ENCODE measurements at places on chromosomes 16 and 17.

DNA sequence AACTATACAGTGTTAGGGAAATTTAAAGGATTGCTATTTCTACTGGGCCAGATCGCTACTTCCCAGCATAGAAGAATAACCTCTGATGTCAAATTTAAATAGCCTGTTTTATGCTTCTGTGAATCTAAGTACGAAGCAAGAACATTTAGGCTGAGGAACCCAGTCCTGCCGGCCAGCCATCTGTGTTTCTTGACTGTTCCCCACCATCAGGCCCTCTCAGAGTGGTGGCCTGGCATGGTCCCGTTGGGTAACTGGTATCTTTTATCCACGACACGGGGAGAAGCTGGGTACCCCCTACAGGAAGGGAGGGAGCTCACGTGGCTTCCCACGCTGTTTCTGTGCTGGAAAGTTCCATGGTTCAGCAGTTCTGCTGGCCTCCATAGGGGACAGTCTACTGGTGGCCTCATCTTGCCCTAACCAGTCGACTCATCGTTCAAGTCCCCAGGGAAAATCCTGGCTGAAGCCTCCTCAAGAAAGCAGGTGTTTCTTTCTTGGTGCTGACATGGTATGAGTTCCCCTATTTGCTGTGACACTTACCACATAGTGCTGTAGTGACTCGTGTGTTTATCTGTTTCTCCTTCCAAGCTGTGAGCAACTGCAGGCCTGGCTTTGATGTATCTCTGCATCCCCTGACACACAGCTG is 201.7 kb upstream of the NLRP1 start:
- no peaks in the 10 kb centered on the region for H3K27me3 ChIP-seq
- H3K4me3 ChIP-seq: no peak overlapping the region
- H3K27ac ChIP-seq: peak overlapping the region; percentile 29
- no peak for DNase-seq
- peaks cover 18% of the 10 kb centered on the region for H3K4me1 ChIP-seq

DNA sequence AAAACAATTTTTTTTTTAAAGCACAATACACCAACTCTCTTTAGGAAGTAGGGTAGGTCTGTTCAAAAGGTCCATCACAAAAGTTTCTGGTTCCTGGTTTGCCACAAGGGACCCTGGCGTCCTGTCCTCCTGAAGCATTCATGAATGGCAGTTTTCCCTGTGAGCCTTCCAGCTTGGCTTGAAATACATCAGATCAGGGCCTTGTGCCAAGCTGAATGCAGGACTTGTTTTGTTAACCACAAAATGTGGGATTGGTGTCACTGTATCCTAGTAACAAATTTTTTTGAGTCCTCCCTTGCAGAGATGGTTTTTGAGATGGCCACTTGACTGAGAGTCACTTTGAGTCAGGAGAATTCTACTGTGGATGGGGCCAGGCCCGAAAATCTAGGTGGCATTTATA is 3.9 kb downstream of the GNAO1 start:
- no peaks in the 10 kb centered on the region for H3K4me1 ChIP-seq
- H3K36me3 ChIP-seq: no peaks in the 10 kb centered on the region

DNA sequence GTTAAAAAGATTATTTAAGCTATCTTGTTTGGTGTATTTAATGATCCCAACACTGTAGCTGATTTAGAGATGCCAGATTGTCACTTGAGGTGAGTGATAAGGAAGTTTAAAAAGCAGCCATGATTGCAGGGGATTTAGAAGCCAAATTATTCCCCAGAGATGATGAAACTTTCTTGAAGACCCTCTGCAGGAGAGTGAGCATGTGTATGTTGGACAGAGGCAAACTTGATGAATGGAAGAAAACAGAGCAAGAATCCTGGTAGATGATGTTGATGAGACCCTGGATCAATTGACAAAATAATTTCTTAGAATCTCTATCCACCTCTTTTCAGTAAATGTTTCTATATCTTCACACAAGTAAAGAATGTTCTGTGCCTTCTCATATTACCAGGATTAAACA is 14.4 kb upstream of the ADAMTS18 start:
- H3K36me3 ChIP-seq: no peaks in the 10 kb centered on the region
- DNase-seq: no peak
- no peaks in the 10 kb centered on the region for H3K27me3 ChIP-seq

DNA sequence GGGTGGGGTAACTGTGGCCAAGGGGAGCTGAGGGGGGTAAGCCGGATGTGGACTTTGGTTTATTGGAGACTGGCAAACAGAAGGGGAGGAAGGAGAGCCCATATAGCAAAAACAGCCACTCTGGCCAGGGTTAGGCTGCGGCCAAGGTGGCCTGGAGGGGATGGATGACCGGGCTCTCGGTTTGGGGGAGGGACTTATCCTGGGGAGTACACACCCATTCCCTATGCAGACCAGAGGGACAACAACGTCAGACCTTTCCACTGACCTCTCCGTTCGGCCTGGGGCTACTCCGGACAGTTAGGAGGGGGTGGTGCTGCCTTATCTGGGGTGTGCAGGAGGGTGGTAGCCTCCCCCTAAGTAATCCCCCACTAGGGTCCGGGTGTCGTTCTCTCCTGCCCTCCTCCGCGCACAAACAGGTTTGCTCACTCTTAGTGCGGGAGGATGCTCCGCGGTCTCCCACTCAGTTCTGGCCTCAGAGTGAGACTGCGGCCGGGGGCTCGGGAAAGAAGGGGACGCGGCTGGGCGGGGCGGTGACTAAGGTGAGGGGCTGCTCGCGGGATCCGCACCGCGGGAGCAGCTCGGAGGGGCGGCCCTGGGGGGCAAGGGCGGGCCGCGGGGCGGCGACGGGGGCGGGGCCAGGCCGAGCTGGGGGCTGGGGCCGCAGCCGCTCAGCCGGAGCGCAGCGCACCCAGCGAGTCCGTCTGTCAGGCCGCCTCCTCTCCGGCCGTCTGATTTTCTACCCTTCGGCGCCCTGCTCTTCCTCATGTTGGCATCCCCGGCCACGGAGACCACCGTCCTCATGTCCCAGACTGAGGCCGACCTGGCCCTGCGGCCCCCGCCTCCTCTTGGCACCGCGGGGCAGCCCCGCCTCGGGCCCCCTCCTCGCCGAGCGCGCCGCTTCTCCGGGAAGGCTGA is at the start of gene WNK4:
TSS of gene WNK4 (plus strand) at position 675 of the 915 bp plus-strand sequence. CDS start at position 764, 89 bp downstream.
- peaks cover 19% of the 10 kb centered on the region for H3K4me1 ChIP-seq
- H3K4me3 ChIP-seq: peak within 1 kb of the TSS; percentile 46
- peak within 1 kb of the TSS; percentile 27 for H3K27ac ChIP-seq
- H3K27me3 ChIP-seq: peaks cover 7% of the 10 kb centered on the region
- H3K36me3 ChIP-seq: peaks cover 12% of the 10 kb centered on the region

- no peaks in the 10 kb centered on the region for H3K4me1 ChIP-seq
- no peak for DNase-seq
- no peaks in the 10 kb centered on the region for H3K36me3 ChIP-seq
- no peak overlapping the region for H3K27ac ChIP-seq
- no peaks in the 10 kb centered on the region for H3K27me3 ChIP-seq
- no peak overlapping the region for H3K4me3 ChIP-seq
Measured at GRCh38 chr16:27849621-27850020, 213.9 kb downstream of the GSG1L start.

- peak; percentile 11 for DNase-seq
- H3K27me3 ChIP-seq: peaks cover 11% of the 10 kb centered on the region
- H3K4me3 ChIP-seq: no peak overlapping the region
Measured at GRCh38 chr16:86714166-86714565, 135.8 kb downstream of the FOXL1 start.

- no peak for DNase-seq
- peak overlapping the region; percentile 97 for H3K27ac ChIP-seq
- H3K36me3 ChIP-seq: no peaks in the 10 kb centered on the region
- peaks cover 27% of the 10 kb centered on the region for H3K4me1 ChIP-seq
- H3K27me3 ChIP-seq: no peaks in the 10 kb centered on the region
- H3K4me3 ChIP-seq: no peak overlapping the region
Measured at GRCh38 chr16:70713824-70714223, 28.0 kb upstream of the MTSS2 start.

DNA sequence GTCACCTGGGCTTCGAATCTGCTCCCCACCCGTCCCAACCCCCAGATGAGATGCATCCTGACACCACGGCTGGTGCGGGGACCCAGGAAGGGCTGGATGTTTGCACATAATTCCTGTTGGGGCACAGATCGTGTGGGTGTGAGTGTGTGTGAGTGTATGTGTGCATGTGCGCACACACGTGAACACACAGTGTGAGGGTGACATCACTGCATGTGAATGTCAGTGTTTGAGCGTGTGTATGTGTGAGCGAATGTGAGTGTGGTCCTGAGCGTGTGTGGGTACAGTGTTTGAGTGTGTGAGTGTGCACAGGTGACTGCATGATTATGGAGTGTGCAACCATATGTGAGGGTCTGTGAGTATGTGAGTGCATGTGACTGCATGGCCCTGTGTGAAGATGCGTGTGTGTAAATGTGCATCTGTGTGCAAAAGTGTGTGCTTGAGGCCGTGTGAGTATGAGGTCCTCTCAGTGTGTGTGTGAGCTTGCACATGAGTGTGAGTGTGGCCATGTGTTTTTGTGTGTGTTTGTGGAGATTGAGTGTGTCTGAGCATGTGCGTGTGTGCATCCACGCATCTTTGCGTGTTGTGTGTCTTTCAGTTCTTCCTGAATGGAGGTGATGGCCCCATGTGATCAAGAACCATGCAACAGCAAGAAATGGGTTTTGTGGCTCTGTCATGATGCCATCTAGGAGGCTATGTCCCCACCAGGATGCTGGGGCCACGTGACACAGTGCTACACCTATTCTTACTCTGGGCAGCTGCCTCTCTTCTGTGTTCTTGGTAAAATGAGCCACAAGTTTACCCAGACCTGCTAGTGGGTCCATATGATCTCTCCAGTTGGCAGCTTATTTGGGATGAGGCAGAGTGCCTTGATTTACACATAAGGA is 70.5 kb upstream of the GCSH start:
- H3K27ac ChIP-seq: no peak overlapping the region
- no peaks in the 10 kb centered on the region for H3K36me3 ChIP-seq
- no peak overlapping the region for H3K4me3 ChIP-seq

DNA sequence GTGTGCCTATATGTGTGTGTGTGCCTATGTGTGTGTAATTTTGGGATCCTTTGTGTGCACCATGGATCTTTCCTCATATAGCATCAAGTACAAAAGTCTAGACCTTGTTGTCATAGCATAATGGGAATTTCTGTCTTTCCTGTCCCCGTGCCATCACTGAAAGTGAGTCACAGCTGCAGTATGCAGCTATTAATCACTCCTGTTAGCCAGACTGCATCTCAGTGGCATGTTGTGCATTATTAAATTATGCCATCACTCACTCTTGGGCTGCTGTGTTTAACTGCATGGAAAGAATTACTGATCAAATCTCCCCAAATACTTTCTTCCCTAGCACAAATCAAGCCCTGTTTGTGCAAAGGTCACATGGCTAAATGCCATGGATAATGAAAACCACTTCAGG is 92.4 kb downstream of the CBLN1 start:
- no peak overlapping the region for H3K4me3 ChIP-seq
- H3K4me1 ChIP-seq: no peaks in the 10 kb centered on the region
- H3K27me3 ChIP-seq: no peaks in the 10 kb centered on the region
- no peaks in the 10 kb centered on the region for H3K36me3 ChIP-seq

- no peaks in the 10 kb centered on the region for H3K36me3 ChIP-seq
- no peak overlapping the region for H3K27ac ChIP-seq
- H3K4me1 ChIP-seq: no peaks in the 10 kb centered on the region
- no peak overlapping the region for H3K4me3 ChIP-seq
- DNase-seq: no peak
Measured at GRCh38 chr17:74349120-74349519, 12.5 kb downstream of the BTBD17 start.

DNA sequence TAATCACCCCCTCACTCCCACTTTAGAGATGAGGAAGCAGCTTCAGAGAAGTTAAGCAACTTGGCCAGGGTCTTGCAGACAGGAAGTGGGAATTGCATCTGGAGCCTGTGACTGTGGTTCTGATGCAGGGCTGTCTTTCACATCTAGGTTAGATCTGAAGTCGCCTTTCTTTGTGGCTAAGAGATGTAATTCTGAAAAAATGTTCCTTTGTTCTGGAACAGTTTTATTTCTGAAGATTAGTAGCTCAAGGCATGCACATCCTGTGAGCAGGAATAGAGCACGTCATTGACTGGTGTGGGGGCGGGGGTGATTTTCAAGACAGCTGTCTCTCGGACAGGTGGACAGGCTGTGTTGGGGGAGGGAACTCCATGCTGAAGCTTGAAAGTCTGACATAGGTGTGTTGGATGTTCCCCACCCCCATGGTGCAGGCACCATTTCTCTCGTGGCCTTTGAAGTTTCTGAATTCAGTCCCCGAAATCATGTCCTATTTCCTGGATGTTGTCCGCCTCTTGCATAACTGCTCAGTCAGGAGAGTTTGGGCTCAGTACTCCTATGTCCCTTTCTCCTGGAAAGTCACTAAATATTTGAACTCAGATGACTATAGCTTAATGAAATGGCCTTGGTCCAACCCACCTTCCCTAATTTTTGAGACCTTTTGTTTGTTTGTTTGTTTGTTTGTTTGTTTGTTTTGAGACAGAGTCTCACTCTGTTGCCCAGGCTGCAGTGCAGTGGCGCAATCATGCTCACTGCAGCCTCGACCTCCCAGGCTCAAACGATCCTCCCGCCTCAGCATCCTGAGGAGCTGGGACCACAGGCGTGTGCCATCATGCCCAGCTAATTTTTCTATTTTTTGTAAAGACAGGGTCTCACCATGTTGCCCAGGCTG is 21.0 kb upstream of the HERPUD1 start:
- H3K4me3 ChIP-seq: no peak overlapping the region
- peaks cover 2% of the 10 kb centered on the region for H3K4me1 ChIP-seq
- peak; percentile 97 for DNase-seq
- H3K27me3 ChIP-seq: peaks cover 3% of the 10 kb centered on the region
- no peaks in the 10 kb centered on the region for H3K36me3 ChIP-seq

GRCh38 chr17:65593855-65594845 is 32.7 kb upstream of the AXIN2 start:
- no peaks in the 10 kb centered on the region for H3K4me1 ChIP-seq
- no peaks in the 10 kb centered on the region for H3K36me3 ChIP-seq
- no peak overlapping the region for H3K27ac ChIP-seq
- H3K4me3 ChIP-seq: peak overlapping the region; percentile 2
- peak; percentile 26 for DNase-seq

- H3K36me3 ChIP-seq: no peaks in the 10 kb centered on the region
- H3K4me1 ChIP-seq: no peaks in the 10 kb centered on the region
- DNase-seq: no peak
- no peak overlapping the region for H3K27ac ChIP-seq
- H3K27me3 ChIP-seq: no peaks in the 10 kb centered on the region
- no peak overlapping the region for H3K4me3 ChIP-seq
Measured at GRCh38 chr16:62644030-62644812, 608.0 kb upstream of the CDH8 start.

DNA sequence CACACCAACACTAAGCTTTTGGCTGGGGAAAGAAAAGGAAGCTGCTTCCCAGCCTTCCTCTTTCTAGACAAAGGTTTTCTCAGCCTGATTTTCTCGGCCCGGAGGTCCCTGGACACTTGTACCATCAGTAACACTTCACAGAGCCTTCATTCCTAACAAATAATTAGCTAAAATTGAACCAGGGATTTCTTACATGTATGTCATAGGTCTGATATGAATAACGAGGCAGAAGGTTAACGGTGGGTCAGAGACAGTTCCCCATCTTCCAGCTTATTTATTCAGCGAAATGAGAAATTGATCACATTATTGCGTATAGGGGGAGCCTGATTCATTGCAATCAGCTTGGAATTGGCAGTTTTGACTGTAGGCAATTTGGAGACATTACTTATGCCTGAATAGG is 142.5 kb downstream of the SALL1 start:
- no peaks in the 10 kb centered on the region for H3K27me3 ChIP-seq
- H3K27ac ChIP-seq: no peak overlapping the region
- H3K36me3 ChIP-seq: no peaks in the 10 kb centered on the region

- no peaks in the 10 kb centered on the region for H3K36me3 ChIP-seq
- no peak for DNase-seq
- H3K27me3 ChIP-seq: no peaks in the 10 kb centered on the region
- H3K27ac ChIP-seq: no peak overlapping the region
- no peak overlapping the region for H3K4me3 ChIP-seq
- H3K4me1 ChIP-seq: peaks cover 7% of the 10 kb centered on the region
Measured at GRCh38 chr16:67468731-67469130, 12.2 kb downstream of the ATP6V0D1 start.
